Bone marrow (tissue), 2 donors: ENCODE measurements at places on chromosomes 16 and 17.

DNA sequence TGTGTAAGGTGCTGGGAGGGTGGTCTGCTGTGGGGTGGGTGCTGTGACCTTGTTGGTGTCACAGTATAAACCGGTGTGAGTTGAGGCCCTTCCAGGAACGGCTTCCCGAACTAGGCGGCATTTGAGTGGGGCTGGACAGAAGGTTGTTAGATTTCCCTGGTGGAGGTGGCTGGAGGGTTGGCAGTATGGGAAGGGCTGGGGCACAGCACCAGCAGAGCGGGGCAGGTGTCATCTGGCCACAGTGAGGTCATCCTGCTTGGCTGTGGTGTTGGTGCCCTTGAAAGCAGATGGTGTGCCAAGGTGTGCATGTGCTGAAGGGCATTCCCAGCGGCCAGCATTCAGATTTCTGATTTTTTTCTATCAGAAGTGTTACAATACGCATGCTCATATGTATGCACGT is 28.1 kb downstream of the BANP start:
- no peak for DNase-seq

GRCh38 chr17:49521471-49522356 is 26.6 kb downstream of the NGFR start:
- DNase-seq: no peak

DNA sequence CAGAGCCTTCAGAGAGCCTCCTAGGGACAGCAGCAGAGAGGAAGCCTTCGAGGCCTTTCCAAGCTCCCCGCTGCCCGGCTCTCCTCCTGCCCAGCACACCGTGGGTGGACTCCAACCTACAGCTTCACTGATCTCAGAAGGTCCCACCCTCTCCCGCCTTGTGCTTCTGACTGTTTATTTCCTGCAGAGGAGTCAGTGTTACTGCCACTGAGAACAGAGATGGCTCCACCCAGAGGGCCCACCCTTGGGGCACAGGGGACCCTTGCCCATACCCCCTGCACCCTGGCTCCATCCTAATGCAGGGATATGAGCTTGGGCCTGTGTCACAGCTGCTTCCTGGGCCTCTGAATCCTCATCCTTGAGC is 52.8 kb upstream of the TOB1 start:
- no peak for DNase-seq

DNA sequence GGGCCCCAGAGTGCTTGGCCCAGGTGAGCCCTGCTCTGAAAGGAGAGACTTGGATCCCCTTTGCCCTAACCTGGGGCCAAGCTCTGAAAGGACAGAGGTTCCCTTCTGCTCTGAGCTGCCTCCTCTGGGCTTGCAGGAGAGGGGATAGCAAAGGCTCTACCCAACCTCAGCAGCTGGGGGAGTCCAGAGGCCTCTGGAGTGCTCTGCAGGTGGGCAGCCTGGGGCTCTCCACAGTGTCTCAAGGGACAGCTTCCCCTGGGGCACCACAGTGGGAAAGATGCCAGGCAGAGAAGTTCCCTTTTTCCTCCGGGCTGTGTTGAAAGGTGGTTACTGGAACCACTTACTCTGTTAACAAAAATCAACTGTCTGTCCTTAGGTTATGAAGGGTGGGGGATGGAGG is 48.2 kb upstream of the MGAT5B start:
- peak; percentile 2 for DNase-seq

- peak; percentile 92 for DNase-seq
Measured at GRCh38 chr17:67441052-67441895, 64.2 kb downstream of the PITPNC1 start.

DNA sequence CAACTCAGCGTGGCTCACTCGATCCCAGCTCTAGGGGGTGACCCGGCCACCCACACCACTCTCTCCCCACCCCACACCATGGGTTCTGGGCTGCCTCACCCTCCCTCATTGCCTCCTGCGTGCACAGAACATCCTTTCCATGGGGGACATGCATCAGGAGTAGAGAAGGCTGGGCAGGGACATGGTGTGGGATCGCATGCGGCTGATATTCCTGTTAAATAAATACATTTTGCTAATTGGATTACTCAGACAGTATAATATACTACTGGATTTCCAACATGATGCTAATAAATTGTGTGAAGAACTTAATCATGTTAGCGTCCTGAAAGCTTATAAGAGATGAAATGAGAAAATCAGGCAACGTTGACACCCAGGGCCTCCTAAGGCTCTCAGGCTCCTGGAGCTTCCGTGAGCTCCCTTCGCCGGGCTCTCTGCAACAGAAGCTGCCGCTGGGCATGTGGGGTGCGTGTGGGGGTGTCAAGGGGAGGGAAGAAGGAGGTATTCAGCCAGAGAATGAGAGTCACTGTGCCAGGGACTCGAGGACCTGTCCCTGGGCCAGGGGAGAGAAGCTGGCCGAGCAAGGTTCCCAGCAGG is 173.1 kb upstream of the TNRC6C start:
- no peak for DNase-seq
